Stimulated activated CD4-positive, alpha-beta T cell treated with anti-CD3 and anti-CD28 coated beads, Interleukin-1b, Interleukin-23, amount 100 ng/mL, for 24 hours (primary cell): ENCODE measurements at places on chromosomes 12 and 14.

DNA sequence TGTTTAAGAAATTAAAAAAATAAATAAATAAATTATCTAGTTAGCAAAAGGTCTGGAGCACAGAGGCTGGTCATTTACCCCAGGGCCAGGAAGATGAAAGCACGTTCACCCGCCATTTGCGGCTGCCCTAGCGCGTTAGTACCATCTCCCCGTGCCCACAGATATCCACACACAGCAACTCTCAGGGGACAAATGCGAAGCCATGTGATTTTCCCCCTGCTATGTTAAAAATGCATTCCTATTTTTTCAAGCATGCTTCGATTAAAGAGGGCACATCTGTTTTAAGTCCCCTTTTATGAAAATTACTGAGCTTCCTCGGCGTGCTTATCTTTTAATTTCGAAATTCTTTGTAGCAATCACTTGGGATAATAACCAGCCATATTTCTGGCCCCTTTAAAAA is 56.9 kb upstream of the PIWIL1 start:
- DNase-seq = no peak

- no peak for DNase-seq
Measured at GRCh38 chr12:62258231-62258630, 2.0 kb upstream of the USP15 start.

- no peak for DNase-seq
Measured at GRCh38 chr14:20332431-20332787, 670 bp downstream of the CCNB1IP1 start.

DNA sequence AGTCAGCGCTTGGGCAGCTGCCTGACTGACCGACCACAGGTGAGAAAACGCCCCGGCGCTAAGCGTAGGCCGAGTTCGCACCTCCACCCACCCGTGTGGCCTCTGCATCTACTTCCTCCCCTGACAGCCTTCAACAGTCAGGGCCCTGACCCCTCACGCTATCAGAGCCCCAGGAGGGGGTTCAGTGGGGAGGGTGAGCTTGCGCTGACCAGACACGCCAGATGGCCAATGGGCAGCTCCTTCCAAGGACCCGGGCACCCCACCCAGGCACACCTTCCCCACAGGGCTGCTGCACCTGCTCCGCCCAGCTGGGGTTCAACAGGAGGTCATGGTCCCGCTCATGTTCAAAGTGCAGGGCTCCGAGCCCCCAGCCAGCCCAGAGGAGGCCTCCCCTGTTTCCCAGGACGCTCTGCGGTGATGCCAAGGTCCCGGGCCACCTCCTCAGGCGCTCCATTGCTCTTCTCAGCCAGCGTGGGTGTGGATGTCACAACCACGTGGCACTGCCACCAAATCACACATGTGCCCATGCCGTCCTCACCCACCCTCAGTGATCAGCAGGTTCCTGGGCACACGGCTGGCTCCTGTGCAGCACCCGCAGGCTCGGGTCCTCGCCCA is 48.7 kb upstream of the BCL11B start:
- no peak for DNase-seq

- no peak for DNase-seq
Measured at GRCh38 chr14:105076805-105077648, 11.8 kb upstream of the GPR132 start.

DNA sequence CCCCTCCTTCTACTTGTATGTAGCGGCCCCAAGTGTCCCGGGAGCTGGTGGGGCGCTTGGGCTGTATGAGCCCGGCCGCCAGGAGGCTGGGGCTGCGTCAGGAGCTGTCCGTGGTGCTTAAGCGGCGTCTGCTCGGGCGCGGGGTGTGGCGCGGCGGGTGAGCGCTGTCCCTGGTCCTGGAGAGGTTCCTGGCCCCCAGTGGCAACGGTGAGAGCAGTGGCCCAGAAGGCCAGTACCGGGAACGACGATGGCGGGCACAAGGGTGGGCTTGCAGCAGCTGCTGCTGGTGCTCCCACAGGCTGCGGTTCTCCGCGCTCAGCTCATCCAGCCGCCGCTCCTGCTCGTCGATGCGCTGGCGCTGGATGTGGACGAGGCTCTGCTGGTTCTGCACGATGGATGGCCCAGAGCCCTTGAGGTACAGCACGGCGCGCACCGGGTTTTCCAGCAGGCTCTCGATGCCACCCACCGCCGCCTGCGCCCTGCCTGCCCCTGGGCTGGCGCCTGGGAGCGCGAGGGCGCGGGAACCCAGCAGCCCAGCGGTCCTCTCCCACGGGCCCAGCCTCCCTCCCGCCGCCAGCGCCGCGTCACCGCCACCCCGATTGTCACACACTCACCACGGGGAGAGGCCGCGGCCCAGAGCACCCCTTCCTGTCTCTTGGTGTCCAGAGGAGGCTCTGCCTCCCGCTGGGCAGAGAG is 41.9 kb upstream of the FKBP4 start:
- peak; percentile 67 for DNase-seq

DNA sequence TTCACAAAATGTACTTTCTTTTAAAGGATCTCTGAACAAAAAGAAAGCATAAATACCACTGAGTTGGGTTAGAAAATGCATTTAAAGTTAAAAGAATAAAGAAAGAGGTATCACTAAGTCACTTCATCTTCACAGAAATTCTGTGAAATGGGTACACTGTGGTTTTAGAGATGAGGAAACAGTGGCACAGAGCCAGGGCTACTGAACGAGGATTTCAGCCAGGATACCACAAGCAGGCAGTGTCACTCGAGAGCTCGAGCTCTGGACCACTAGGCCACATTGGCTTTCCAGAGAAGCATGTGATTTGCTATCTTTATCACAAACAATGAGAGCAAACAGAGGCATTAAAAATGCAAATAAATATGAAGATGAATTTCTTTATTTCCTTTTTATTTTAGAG is 51.0 kb downstream of the WDHD1 start:
- DNase-seq = no peak

DNA sequence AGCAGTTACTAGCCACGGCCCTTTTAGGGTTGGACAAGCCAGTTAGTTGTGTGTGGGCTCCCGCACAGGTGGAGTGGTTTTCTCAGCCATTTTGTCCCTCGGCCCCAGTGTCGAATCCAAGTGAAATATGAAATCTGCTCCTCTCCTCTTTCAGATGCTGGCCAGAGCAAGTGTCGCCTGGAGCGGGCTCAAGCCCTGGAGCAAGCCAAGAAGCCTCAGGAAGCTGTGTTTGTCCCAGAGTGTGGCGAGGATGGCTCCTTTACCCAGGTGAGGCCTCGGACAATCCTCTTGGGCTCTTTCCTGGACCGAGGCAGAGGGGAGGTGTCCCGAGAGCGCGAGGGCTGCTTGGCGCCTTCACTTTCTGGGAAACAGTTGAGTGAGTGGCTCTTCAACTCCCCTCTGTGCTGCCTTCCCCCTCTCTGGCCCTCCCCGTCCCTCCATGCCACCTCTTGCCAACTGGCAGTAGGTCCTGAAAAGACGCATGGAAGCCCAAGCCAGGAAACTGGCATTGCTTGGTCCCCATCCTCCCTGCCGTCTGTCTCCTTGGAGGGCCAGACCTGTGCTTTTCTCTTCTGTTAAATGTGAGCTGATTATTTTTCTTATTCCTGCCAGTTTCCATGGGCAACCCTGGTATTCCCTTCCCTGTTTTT is 74.2 kb downstream of the SMOC1 start:
- DNase-seq = no peak

DNA sequence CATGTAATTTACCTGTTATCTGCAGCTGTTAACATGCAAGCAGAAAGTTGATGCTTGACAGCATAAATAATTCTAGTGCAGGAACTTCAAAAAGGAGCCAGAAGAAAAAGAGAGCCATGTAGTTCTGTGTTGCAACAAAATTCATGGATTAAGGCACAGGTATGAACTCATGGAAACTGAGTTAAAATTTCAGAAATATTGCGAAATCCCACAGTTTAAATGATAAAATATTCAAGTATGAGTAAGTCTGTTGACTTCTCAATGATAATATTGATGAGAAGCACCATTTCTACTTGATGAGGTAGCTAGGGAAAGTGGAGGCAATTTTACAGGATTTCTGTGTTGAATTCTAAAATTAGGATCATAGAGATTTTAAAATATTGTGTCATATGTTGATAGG is 290.9 kb downstream of the TMEM117 start:
- no peak for DNase-seq

DNA sequence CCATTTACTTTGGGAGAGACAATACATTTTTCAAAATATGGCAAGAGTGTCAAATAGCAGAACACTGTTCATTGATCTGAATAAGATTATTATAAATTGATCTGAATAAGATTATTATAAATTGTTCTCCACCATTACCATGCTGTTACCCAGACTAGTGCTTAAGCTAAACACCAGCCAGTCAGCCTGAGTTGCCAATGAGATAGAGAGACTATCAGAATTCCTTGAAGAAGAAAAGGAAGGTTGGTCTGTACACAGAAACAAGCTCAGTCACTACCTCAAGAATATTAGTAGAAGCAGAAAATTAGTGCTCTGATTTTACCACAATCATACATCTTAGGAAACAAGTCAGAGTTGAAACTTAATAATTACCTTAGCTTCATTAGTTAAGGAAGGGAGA is 469.8 kb downstream of the FOXG1 start:
- no peak for DNase-seq

- DNase-seq = peak; percentile 65
Measured at GRCh38 chr12:117836999-117837736, 131.6 kb downstream of the KSR2 start.

GRCh38 chr14:57930241-57930975 is 64.5 kb upstream of the SLC35F4 start:
- DNase-seq = no peak

DNA sequence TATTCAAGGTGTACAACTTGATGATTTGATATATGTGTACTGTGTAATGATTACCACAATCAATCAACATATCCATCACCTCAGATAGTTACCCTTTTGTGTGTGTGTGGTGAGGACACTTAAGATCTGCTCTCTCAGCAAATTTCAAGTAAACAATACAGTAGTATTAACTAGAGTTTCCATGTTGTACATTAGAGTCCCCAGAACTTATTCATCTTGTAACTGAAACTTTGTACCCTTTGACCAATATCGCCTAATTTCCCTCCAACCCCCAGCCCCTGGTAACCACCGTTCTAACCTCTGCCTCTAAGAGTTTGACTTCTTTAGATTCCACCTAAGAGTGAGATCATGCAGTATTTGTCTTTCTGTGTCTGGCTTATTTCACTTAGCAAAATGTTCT is 12.1 kb downstream of the ADCK1 start:
- no peak for DNase-seq

DNA sequence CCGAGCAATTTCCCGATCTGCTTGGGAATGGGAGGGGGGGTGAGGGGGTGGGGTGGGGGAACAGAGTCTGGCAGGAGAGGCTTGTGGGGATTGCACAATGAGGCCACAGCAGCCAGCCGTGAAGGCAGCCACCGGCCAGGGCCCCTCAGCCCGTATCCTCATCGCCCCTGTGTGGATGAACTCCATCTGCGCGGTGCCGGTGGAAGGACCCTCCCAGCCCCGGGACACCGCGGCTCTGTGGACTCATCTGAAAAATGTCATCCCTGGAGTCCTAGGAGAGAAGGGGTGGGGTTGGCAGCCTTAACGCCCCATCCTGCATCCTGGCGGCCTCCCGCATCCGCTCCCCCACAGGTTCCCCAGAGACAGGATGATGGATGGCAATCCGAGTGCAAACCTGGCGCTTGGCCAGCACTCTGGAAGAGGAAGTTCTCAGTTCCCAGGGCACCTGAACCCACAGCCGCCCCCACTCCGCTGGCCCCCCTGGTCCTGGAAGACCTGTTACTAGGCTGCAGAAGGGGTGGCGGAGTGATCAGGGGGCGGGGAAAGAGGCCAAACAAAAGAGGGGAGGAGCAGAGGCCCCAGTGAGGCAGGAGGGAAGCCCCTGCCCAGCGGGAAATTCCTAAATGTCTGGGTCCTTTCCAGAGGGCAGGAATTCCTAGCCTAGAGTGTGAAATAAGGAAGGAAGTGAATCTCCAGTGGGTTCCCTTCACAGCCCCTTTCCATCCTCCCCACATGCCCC is 1.2 kb upstream of the TNFAIP2 start:
- no peak for DNase-seq

GRCh38 chr12:67772267-67773169 is 124.0 kb downstream of the DYRK2 start:
- DNase-seq = no peak
